NCI-H1436 treated with DMSO at 0.1 percent for 48 hours (cell line): ENCODE measurements at places on chromosomes 7 and 10.

- DNase-seq, result no peak
Observed at GRCh38 chr7:47452715-47453092, 129.2 kb downstream of the TNS3 start.

GRCh38 chr7:36190447-36191291, 37.6 kb downstream of the EEPD1 start:
- DNase-seq, result no peak

DNA sequence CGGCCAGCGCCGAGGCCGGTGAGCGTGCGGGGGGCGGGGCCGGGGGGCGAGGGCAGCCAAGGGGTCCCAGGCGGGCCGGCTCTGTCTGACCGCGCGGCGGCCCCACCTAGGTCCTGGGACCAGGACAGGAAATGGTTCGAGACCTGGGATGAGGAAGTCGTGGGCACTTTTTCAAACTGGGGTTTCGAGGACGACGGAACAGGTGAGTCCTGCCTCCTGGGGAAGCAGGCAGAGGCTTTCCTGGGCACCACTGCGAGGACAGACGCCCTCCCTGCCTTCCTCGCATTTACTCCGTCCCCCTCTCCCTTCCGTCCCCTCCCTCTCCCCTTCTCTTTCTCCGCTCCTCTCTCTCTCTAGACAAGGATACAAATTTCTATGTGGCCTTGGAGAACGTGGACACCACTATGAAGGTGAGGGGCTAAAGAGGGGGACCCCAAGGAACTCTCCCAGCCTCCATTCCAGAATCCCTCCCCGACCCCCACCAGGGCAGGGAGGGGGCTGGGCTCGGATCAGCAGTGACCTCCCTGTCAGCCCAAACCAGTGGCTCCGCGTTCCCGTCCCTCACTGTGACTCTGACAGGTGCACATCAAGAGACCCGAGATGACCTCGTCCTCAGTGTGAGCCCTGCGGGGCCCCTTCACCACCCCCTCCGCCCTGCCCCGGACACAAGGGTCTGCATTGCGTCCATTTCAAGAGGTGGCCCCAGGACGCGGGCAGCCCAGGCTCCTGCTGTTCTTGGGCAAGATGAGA, 2.6 kb upstream of the MUC12 start:
- no peak for DNase-seq

DNA sequence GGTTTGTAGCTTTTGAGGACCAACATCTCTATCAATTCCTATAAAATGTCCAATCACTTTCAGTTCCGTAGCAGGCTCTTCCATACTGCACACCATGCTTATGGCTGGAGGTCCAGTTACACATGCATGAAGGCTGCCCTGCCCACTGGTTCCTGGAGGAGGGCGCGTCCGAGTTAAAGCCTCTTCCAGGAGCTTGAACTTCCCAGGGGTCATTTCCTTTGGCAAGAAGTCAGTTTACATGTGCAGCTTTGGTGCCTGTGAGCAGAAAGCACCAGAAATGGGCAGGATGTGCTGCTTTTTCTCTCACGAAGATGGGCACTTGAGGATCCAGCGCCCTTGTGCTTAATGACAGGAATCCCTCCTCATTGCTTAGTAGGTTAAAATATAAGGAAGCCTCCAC, 17.6 kb upstream of the PHYH start:
- DNase-seq, result no peak

GRCh38 chr10:21355591-21356011, 169.9 kb downstream of the SKIDA1 start:
- DNase-seq, result no peak

GRCh38 chr7:27631391-27631790, 31.3 kb downstream of the HIBADH start:
- no peak for DNase-seq
